ENCODE measurements at places on chromosomes 5 and 9.

GRCh38 chr5:74430631-74431289, 209.8 kb downstream of the ENC1 start:
- DNase-seq, result no peak

DNA sequence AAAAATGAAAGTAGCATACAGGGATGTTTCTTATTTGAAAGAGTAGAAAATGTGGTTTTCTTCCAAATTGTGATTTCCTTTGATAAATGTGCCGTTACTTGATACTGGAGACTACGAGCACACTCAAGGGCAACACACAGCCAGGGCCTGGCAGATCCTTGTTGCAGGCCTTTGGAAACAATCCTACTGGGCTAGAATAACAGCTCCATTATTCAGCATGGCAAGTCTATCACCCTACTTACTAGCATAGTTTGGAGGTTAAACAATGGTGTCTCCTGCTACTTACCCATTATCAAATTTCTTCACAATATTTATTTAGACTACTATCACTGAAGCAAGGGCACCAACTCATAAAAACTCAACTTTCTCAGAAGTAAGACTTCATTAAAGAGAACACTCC, 140.8 kb upstream of the ZNF608 start:
- DNase-seq, result no peak

GRCh38 chr9:114033397-114034103, 44.5 kb downstream of the AMBP start:
- no peak for DNase-seq

DNA sequence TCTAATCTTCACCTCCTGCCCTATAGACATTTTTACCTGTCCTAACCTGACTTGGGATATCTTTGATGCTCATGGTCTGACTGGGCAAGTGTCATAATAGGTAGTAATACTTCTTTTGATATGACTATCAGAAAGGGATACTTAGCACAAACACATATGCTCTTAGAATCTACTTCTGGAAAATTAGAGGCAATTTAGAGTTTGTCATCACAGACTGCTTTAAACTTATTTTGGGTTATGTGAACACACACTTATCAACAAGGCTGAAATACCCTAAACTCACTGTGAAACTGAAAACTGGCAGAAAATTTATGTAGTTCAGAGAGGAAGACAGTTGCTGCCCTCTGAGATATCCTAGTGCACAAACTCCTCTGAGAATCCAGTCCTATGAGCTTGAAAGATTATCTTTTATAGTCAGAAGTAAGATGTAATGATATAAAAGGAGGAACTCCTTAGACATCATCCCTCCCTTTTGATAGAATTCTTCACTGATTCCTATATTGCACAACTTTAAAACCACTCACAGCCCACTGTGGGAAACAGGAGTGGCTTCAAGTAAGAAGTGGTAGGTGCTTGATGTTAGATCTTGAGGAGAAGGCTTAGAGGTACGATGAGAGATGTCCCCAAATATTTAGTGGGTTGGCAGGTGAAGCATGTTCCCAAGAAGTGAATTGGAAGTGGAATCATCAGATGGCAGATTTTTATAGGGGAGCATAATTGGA, 273.3 kb downstream of the MAN2A1 start:
- DNase-seq, result no peak

DNA sequence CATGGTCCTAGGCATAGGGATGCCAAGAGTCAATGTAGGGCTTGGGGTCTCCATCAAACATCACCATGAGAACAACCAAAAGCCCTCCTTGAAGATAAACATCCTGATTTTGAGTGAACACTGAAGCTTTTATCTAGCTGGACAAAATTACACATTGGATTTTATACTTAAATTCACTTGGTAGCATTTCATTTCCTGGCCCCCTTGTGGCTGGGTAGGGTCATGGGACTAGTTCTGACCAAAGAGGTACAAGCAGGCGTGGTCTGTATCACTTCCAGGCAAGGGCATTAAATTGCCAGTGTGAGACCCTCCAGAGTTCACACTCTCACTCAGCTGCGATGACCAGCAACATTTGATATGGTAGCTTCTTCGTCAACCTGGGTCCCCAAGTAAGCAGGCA, 320.3 kb downstream of the ACTL7B start:
- no peak for DNase-seq

DNA sequence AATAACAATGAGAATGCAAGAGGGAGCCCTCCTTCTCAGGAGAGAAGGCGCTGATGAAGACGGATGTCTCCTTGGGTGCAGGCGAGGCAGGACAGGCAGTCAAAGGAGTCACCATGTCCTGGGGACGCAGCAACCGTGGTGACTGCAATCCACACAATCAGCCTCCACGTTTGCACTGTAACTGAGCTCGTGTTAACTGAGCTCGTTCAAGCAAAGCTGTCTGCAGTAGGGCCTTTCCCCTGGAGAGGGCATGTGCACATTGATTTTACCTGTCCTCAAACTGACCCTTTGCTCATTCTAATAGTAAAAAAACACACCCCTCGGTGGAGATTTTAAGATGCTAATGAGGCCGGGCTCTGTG, 2.8 kb downstream of the SARDH start:
- DNase-seq, result no peak

- no peak for DNase-seq
Observed at GRCh38 chr9:136228107-136228875, 17.3 kb downstream of the QSOX2 start.

- no peak for DNase-seq
Observed at GRCh38 chr9:35915681-35916294, 6.5 kb downstream of the SPAAR start.

DNA sequence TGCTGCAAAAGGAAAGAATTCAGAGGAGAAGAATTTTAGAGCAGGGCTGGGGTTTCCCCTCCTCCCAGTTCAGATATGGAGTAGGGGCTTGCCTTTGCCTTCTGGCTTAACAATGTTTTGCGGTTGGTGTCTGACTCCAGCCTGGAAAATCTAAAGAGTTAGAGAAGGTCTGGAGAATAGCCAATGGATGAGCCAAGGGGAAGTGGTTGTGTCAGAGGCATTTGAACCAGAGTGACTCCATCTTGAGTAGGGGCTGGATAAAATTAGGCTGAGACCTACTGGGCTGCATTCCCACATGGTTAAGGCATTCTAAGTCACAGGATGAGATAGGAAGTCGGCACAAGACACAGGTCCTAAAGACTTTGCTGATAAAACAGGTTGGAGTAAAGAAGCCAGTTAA, 133.7 kb downstream of the DIRAS2 start:
- DNase-seq, result no peak

DNA sequence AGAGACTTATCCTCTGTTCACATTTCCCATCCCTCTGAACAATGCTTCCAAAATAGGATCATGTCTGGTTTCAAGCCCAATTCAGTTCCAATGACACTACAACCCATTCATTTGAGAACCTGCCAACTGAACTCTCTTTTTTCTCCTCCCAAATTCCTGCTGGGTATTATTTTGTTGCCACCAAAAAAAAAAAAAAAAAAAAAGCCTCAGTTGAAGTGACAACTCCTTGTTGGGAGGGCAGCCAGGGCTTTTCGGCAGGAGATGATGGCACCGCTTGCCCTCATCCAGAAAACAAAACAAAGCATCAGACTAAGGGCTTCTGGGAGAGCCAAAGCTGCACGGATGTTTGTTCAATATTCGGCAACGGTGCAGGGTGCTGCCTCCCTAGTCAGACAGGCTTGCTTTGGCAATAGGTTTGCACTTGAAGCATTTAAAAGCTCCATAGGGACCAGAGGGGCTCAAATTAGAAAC, 30.6 kb upstream of the TRIM32 start:
- DNase-seq, result no peak

GRCh38 chr9:123115146-123115913, 81.9 kb downstream of the GPR21 start:
- DNase-seq, result no peak

DNA sequence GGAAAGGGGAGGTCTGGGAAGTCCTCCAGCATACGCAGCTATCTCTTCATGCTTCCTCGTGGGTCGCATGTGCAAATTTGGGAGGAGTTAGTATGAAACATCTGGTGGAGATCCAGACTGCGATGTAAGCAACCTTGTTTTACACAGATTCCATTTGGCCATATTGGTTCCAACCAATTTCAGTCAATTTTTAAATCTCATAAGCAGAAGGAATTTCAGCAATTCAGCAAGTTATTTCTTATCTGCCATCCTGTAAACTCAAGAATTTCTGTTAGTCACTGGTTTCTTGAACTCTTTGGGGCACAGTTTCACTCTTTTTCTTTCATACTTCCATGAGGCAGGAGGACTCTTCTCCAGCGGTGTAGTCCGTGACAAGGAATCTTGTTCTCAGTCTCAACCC, 130.4 kb upstream of the CLINT1 start:
- DNase-seq, result no peak

- DNase-seq, result no peak
Observed at GRCh38 chr5:150778088-150778516, 455 bp upstream of the SMIM3 start.

GRCh38 chr9:32587901-32588300, 14.9 kb upstream of the NDUFB6 start:
- no peak for DNase-seq

GRCh38 chr9:131697097-131697496, 42.8 kb downstream of the RAPGEF1 start:
- DNase-seq, result no peak

- no peak for DNase-seq
Observed at GRCh38 chr5:177378884-177379883, 5.0 kb upstream of the SLC34A1 start.

DNA sequence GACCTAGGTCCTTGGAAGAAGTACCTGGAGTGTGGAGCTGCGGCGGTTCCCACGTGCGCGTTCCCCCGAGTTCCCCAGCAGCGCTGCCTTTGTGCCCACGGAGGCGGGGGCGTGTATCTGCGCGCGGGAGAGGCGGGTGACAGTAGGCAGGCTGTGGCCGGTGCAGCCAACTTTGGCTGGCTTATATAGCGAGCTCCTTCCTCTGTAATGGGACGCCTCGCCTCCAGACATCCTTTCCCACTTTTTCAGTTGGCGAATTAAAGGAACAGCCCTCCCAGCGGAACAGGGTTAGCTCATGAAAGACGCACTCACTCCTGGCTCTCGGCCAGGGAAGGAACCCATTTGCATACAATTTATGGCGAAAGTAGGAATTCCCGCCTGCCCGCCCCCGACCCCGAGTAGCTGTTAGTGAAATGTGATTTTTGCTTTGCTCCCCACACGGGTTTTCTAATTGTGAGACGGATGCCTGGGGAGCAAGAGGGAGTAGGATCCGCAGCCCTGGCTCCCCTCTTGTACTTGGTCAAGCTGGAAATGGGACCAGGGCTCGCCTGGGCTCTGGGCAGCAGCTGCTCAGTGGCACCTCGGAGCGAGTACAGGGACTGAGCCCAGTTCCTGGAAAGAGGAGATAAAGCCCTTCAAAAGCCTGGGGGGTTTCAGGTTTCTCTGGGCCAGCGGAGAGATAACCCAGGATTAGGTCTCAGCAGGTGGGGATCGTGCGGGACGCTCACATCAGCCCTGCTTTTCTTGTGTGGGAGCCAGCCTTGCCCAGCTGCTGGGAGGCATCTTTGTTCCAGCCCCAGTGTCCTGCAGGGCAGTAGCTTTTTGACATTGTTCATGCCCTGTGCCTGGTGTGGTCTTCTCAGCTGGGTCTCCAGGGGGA, at the start of gene TNC:
TSS of gene TNC (minus strand) at position 159 of the 880 bp plus-strand sequence. CDS start 27,139 bp downstream, outside the sequence.
- no peak for DNase-seq

DNA sequence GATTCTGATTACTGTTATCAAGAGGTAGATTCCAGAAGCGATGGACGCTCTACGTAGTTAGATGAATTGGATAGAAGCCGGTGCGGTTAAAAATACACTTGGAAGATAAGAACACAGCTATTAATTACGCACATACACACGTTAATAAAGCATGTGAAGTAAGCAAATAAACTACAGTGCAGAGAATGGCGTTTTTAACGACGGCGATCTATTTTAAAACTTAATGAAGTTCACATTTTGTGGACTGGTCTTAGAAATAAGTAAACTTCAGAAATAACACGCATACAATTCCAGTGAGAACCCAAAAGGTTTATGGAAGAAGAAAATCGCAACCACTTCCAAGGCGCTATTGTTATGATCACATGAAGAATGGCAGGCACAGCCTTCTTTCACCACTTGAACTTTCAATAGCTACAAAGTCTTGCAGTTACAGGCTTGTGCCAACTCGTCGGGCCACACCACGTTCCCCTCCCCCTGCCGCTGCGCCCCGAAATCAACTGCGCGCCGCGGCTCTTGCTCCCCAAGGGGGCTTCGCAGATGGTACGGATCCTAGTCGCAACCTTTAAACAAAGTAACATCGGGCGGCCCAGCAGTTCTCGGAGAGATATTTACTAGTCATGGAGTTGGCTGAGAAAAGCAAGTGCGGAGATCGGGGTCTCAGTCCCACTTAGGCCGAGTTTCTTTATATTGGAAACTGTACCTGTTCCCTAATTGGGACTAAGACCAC, 866 bp upstream of the SEMA6A start:
- peak; percentile 17 for DNase-seq

- DNase-seq, result peak; percentile 55
Observed at GRCh38 chr5:127290019-127290945, at the start of gene MEGF10. MEGF10 (plus strand) TSS chr5:127290796; CDS start chr5:127331309, 40,513 bp downstream.

DNA sequence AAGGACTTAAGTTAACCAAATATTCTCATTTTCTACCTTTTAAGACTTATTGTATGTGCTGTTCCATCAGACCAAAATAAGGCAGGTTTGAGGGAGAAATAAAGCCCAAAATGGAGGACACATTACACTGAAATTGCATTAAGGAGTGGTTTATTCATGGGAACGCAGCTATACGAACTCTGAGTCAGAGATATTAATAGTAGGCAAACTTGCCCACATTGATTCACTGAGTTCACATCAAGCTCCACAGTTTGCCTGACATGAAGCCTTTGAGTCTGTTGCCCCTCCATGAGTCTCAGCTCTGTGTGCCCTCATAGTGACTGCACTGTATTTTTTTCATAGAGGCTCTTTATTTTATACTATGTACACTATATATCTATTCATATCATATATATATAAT, 135.0 kb upstream of the SNX2 start:
- no peak for DNase-seq

DNA sequence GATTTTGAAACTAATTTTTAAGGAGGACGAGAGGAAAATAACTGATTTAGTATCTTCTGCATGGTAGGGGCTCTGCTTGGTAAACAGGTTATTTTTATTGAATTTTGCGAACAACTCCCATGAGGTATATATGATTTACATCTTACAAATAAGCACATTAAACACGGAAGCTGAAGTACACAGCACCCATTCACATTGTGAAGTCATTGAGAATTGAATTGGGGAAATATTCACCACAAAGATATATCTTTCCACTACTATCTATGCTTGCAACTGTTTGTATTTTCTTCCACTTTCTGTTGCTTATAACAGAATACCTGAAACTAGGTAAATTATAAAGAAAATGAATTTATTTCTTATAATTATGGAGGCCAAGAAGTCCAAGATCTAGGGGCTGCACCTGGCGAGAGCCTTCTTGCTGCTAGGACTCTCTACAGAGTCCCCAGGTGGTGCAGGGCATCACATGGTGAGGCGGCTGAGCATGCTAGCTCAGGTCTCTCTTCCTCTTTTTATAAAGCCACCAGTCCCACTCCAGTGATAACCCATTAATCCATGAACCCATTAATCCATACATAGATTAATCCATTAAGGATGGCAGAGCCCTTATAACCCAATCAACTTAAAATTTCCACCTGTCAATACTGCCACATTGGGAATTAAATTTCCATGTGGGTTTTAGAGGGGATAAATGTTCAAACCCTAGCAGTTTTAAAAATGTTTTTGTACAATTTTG, 79.0 kb upstream of the ZNF608 start:
- DNase-seq, result no peak

All from progenitor cell of endocrine pancreas (in vitro differentiated cells).